ENCODE measurements at places on chromosomes 12 and 14.

GRCh38 chr12:79317179-79317847, 373.5 kb downstream of the PAWR start:
- DNase-seq, result no peak

DNA sequence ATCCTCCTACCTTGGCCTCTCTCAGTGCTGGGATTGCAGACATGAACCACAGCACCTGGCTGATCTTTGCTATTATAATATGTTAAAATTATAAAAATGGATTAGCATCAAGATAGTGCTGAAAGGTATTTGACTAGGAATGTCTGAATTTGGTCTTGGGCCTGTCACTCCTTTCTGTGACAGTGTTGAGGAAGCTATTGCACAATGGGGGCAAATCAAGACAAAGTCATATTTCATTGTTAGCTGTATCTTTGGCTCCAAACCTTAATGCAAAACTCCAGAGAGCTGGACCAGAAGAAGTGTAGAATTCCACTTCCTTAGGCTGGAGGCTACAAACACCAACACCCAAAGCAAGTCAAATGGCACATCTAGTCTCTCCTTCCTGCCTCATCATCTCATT, 42.2 kb downstream of the ZCRB1 start:
- DNase-seq, result no peak

- DNase-seq, result no peak
Measured at GRCh38 chr14:101125719-101126651, 222.5 kb upstream of the RTL1 start.

GRCh38 chr14:101619484-101619883, 58.2 kb downstream of the DIO3 start:
- no peak for DNase-seq

DNA sequence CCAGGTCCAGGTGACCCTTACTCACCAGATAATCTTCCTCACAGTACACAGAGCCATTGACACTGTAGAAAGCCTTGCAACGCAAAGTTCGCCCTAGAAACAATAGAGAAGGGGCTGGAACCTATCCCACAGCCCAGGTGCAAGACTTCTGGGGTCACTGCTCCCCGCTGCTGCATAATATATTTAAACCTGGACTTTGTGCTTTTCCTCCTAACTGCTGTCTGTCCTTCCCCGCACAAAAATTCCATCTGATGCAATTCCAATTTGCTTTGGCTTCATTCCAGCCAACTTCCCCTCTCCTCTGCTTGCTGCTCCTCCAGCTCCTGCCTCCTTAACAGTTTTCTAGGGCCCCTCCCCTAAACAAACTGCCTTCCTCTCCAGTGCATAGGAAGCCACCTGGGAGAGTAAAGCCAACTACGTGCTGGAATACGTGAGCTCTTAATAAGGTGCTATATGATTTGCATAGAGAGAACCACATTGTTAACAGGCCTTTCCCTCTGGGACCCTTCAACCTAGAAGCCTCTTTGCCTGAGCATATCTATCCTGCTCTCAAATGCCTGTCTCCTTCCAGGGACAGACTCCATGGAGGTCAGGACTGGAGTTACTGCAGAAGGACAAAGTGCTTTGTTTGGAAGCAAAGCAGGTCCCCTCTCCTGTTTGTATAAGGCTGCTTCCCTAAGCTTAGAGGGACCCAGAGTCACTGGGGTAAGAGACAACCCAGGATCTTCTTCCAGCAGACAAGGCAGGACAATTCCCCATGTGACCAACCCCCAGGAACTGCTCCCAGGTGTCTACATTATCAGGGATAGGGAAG, 5.5 kb downstream of the AJUBA start:
- no peak for DNase-seq

DNA sequence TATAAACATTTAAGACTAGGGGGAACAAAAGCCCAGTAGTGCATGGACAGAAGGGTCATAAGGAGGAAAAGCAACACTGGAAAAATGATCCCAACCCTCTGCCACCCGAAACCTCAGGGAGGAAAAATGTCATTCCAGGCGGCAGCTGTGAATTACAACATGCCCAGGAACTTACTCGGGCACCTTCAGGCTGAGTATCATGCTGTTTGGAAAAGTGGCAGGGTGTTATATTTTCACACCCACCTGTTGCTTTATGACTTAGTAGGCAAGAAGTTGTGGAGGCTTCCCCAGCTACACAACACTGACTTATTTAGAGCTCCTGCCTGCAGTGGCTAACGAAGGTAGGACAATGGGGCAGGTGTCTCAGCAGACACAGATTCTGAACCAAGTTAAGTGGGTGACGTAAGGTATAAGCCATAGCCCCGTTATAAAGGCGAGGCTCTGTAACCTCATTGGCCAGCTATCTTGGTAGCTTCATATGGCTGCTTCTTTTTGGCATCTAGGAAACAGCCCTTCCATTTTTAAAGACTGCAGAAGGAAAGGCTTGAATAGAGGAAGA, 96.1 kb upstream of the IFNG-AS1 start:
- DNase-seq, result no peak

DNA sequence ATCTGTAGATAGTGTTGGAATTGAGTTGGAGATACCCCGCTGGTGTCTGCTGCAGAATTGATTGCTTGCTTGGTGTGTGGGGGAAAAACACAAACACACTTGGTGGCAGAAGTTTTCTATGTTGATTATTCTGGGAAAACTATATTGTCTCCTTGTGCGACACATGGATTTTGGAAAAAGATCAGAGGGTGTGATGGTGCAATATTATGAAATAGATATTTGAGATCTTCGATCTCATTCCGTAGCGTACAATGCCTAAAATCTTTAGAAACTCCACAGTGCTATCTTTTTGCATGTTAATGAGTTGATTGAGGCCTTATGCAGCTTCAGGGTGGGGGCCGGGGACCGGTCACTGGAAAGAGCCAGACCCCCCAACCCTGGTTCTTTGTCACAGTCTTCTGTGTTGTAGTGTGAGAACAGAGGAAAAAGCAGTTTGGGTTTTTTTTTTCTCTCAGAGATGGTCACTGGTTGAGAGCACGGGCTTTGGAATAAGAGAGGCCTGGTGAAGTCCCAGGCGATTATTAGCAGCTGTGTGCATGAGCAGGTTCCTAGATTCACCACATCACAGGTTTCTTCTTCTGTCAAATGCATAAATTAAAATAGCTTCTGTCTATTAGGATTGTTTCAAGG, 88.2 kb downstream of the ST8SIA1 start:
- no peak for DNase-seq

GRCh38 chr14:74507840-74508239, 14.3 kb downstream of the ISCA2 start:
- DNase-seq, result no peak

DNA sequence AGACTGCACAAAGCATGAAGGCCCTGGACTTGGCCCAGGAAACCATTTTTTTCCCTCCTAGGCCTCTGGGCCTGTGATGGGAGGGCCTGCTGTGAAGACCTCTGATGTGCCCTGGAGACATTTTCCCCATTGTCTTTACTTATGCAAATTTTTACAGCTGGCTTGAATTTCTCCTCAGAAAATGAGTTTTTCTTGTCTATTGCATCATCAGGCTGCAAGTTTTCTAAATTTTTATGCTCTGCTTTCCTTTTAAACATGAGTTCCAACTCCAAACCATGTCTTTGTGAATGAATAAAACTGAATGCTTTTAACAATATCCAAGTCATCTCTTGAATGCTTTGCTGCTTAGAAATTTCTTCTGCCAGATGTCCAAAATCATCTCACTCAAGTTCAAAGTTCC, 43.7 kb upstream of the TRHDE start:
- no peak for DNase-seq

- DNase-seq, result peak; percentile 88
Measured at GRCh38 chr12:51395283-51396230, 4.4 kb upstream of the GALNT6 start.

DNA sequence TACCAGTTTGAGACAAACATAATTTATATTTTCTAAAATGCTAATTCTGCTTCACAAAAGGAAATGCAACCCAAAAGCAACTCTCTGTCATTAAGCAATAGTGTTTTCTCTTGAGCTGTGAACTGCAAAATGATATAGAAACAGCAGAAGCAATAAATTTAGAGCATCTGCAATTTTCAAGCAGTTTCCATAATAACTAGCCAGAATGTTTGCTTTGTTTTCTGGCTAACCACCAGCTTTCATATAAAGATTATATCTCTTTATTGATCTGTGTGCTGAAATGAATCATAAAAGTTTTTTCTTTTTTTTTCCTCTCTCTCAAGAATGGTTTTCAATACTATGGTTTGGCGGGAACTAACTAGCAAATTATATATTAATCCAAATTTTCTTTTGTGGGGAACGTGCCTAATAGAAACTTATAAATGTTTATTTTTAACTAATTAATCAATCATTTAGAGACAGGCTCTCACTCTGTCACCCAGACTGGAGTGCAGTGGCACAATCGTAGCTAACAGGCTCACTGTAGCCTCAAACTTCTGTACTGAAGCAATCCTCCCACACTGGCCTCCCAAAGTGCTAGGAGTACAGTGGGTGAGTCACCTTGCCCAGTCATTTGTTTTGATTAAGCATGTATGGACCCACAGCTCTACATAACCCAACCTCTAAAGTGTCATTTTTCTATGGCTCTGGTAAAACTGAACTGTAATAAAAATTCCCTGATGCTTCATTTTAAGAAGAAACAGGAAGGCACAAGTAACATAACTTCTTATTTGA, 830.1 kb upstream of the MGAT4C start:
- no peak for DNase-seq

GRCh38 chr12:2960996-2961616, 1.9 kb downstream of the TEAD4 start:
- no peak for DNase-seq

Measured in erythroblast (primary cell).